ENCODE measurements at places on chromosomes 6 and 20.

GRCh38 chr6:135935941-135936601, 84.6 kb downstream of the PDE7B start:
- no peak for DNase-seq

DNA sequence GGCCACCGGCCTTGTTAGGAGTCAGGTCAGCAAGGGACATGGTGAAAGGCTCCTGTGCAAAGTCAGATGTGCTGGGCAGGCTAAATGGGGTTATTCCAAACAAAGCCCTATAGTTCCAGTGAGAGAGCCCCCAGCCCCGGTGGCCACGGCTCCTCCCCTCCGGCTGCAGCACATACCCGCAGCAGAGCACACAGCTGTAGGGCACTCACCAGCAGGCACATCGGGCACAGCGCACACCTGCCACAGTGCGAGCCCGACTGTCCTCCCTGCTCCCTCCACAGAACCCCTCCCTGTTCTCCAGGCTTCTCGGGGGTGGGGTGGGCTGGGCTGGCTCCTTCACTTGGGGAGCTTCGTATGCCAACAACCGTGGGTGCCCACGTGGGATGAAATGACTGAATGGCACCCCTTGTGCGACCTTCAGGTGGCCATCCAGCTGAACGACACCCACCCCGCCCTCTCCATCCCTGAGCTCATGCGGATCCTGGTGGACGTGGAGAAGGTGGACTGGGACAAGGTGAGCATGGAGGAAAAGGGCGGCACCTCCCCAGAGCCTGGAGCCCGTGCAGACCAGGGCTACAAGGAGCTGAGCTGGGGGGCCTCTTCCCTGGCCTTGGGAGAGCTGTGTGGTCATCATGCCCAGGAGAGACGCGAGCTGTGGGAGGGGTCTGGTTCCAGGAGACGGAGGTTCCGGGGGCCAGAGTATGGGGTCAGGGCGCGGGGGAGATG, 30.9 kb downstream of the PYGB start:
- no peak for DNase-seq

- no peak for DNase-seq
Measured at GRCh38 chr6:159062564-159062945, 17.8 kb upstream of the TAGAP start.

- DNase-seq, result no peak
Measured at GRCh38 chr20:17972121-17972520, 3.3 kb downstream of the MGME1 start.

Measured in T-helper 17 cell (primary cell).